ENCODE measurements at places on chromosomes 12 and 14.

DNA sequence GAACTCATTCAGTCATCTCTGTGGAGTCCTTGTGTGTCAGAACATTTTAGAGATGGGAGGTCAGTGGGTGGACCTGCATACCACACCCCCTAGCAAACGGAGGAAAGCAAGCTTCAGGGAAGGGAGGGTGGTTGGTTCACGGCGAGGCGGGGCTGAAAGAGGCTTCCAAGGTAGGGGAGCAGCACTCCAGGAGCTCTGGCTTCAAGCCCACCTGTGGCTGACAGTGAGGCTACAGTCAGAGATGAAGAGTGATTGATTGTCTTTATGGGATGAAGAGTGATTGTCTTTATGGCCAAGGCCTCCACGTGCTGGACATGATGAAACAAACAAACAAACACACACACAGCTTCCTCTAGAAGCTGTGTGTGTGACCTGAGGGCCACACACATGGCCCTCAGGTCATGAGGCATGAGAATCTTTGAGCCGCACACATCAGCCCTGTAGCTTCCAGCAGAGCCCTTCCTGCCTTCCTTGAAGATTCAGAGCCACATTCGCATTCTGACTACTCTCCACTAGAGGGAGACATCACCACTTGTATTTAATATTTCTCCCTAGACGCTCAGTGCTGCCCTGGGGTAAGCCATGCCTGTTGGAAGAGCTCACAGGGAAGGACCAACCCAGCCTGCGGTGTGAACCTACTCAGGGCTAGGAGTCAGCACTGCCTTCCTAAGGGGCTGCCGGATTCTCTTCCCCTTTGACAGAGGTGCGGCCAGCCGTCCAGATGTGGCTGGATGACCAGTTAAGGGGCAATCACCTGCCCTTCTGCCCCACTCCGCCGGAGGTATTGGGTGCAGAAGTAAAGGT, 54.4 kb upstream of the KCNA1 start:
- peak; percentile 41 for DNase-seq

DNA sequence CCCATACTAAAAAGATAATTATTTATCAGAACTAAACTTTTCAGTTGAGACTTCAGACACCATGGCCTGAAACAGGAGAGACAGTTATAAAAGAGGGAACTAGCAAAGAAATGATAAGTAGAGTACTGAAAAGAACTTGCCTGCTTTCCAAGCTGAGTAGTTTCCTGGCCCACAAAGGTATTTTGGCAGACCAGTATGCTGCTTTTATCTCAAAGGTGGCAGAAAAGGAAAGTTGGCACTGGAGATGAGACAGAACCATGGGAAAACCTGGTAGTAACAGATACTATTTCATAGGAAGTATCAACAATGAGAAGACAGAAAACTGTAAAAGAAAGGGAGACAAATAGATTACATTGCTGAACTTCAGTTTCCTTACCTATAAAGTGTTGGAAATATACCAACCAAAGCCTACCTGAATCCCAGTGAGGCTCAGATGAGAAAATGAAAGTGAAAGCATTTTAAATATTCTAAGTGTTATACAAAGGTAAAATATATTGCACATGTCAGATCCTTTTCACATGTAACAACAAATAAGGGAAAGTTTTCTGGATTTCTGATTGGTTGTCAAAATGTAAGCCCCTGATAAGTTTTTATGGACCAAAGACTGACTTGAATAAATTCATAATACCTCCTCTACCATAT, 155.3 kb upstream of the FSCB start:
- DNase-seq: no peak

DNA sequence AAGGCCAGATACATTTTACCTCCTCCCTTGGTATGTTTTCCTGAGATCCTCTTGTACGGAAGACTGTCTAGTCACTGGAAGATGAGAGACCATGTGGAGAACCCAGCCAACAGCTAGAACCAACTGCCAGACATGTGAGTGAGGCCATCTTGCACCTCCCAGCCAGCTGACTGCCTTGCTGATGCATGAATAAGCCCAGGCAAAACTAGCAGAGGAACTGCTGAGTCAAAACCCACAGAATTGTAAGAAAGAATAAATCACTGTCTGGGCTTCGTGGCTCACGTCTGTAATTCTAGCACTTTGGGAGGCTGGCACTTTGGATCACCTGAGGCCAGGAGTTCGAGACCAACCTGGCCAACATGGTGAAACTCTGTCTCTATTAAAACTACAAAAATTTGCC, 160.0 kb downstream of the TPH2 start:
- no peak for DNase-seq

DNA sequence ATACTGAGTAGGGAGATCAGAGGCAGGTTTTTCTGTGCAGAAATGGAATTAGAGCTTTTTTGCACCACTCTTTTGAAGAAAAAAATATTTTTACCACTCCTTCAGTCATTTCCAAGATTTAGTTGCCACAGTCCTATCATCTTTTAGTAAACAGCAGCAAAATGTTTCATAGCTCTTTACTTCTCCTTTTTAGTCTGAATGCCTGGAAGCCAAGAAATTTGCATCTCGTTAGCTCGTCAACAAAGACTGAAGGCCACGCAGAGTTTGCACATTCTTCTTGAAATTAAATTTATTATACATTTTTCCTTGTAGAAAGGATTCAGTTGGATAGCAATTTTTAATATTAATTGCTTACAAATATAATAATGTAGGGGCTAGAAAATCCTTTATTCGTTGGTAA, 544.5 kb upstream of the ATP2B1 start:
- no peak for DNase-seq

DNA sequence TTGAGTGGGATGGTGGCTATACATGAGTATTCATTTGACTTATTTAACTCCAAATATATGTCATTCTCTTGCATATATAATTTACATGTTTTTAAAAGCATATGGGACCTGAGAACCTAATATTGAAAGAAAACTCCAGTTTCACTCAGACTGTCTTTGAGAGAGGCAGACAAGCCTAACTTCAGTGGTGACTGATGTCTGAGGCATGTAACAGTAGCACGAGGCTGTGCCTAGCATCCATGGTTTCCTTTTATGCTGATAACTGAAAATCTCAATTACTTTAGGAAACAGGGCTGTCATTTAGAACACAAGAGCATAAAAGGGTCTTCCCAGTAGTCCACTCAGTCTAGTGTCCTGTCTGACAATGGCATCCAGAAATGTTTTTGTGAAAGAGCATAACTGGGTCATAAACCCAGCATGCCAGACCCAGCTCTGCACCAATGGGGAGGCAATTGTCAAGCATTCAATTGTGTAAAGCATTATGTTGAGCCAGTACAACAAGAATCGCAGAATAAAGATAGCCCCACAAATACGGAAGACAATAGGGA, 24.3 kb downstream of the MAPK1IP1L start:
- no peak for DNase-seq

DNA sequence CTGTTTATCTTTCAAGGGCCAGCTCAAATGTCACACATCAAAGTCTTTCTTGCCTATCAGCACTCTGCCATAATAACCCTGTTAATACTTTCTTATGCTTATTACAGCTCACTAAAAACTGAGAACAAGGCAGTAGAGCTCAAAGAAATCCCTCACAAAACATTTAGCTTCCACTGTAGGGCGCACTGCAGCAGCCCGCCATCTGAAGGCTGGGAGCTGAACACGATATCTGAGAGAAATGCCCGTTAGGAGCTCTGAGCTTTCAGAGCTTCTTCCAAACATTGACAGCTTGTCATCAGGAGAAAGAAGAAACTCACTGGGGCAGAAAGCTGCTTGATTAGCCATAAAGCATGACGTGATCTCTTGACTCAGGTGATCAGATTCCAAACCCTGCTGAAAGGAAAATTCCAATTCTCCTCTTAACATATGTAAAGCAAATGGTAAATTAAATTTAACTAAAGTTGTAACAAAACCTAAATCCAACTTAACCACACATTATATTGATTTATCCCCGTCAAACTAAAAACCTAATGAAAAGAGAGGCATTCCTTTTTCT, 175.7 kb downstream of the C12orf50 start:
- no peak for DNase-seq

GRCh38 chr14:80621701-80622100, 319.8 kb downstream of the CEP128 start:
- no peak for DNase-seq

DNA sequence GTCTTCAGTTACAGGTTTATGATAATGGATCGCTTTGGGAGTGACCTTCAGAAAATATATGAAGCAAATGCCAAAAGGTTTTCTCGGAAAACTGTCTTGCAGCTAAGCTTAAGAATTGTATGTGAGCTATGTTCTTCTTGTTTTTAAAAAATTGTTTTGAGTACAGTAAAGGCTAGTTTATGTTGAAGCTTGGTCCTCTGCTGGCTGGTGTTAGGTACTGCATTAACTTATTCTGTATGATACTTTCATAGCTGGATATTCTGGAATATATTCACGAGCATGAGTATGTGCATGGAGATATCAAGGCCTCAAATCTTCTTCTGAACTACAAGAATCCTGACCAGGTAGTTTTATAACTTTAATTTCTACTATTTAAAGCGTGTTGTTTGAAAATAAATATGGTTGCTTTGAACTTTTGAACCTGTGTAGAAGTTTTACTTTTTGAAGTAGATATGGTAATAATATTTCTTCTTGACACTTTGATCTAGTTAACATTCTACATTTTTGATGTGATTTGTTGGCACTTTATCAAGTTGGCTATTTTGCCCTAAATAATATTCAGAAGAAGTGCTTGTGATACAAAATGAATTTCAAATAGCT, 55.7 kb downstream of the VRK1 start:
- no peak for DNase-seq

DNA sequence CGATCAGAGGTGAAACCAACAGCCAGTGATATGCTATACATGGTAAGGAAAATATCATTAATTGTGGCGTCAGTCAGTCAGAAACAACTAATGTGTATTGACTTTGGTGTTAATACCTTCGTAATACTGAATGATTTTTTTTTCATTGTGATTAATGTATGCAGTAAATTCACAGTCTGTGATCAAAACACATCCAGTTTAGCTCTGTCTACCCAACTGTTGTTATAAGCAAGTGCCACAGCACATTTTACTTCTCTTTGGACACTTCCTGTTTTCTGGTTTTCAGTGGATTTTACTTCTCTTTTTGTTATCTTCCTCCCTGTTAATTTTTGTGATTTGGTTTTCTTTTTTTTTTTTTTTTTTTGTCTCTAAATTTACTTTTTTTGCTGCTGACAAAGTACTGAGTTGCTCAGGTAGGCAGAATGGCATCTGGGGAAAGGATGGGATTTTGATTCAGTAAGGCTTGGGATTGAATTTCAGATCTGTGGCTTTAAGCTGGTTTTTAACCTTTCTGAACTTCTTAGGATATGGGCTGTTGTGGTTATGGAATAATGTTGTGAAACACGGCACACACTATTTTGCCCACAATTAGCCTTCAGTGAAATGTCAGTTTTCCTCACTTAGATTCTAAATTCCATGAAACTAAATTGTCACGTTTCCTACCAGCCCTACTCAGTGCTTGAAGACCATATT, 604 bp downstream of the GLIPR1 start:
- no peak for DNase-seq

GRCh38 chr12:3572560-3572959, 81.6 kb downstream of the PRMT8 start:
- DNase-seq: no peak

DNA sequence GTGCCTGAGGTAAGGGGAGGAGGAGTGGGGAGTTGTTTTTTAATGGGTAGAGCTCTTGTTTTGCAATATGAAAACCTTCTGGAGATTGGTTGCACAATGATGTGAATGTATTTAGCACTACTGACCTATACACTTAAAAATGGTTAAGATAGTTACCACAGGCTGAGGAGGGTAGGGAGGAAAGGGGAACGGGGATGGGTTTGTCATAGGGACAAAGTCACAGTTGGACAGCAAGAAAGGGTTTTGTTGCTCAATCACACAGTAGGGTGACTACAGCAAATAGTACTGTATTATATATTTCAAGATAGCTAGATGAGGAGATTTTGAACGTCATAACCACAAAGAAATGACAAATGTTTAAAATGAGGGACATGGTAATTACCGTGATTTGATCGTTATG, 1562.4 kb downstream of the AACS start:
- DNase-seq: no peak

- no peak for DNase-seq
Measured at GRCh38 chr12:83196694-83197350, 510.1 kb downstream of the TMTC2 start.

DNA sequence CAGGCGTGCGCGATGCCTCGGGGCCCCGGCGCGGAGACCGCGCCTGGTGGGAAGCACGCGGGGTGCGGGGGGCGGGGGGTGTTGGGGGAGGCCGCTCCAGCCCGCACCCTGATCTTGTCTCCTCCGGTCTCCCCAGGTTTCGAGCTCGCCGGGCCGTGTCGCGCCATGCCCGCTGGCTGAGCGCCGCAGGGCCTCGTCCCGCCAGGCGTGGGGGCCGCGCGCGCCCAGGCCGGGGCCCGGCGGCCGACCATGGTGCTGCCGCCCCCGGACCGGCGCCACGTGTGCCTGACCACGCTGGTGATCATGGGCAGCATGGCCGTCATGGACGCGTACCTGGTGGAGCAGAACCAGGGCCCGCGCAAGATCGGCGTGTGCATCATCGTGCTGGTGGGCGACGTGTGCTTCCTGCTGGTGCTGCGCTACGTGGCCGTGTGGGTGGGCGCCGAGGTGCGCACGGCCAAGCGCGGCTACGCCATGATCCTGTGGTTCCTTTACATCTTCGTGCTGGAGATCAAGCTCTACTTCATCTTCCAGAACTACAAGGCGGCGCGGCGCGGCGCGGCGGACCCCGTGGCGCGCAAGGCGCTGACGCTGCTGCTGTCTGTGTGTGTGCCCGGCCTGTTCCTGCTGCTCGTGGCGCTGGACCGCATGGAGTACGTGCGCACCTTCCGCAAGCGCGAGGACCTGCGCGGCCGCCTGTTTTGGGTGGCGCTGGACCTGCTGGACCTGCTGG, 2.4 kb downstream of the TMEM121 start:
- no peak for DNase-seq

DNA sequence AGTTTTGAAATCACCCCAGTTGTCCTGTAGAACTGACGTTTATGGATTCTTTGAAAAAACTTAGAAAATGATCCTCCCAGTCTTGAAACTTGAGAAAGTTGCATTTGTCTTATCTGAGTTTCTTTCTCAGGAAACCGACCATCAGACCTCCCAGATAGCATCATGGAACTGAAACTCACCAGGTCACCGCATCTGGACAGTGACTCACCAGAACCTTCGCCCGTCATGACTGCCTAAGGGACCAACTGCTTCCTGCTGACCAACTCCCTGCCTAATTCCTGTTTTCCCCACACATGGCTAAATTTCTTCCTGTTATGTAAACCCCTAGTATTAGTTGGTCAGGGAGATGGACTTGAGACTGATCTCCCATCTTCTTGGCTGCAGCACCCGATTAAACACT, 175.7 kb downstream of the RIMBP2 start:
- DNase-seq: no peak

GRCh38 chr12:103731539-103731938, 109.5 kb downstream of the NT5DC3 start:
- no peak for DNase-seq

DNA sequence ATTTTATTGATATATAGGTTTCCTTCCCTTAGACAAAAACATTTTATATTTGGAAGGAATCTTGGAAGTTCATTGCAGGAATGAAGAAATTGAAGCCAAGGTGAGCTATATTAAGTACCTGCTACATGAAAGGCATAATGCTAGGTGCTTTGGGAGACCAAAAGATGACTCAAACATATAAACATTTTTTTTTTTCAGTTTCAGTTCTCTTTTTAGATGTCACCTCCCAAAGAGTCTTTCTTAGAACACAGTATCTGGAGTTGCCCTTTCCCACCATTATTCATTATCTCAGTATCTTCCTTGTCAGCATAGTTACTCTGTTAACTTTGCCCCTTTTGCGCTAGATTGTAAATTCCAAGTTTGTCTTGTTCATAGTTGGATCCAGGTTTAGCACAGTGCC, 1.1 kb downstream of the LIN52 start:
- no peak for DNase-seq

- DNase-seq: no peak
Measured at GRCh38 chr12:76199808-76200207, 115.3 kb upstream of the NAP1L1 start.

GRCh38 chr12:120710805-120711296, 593 bp downstream of the UNC119B start:
- DNase-seq: peak; percentile 20

Measured in central memory CD4-positive, alpha-beta T cell (primary cell).